ENCODE measurements at places on chromosomes 2 and 18.

DNA sequence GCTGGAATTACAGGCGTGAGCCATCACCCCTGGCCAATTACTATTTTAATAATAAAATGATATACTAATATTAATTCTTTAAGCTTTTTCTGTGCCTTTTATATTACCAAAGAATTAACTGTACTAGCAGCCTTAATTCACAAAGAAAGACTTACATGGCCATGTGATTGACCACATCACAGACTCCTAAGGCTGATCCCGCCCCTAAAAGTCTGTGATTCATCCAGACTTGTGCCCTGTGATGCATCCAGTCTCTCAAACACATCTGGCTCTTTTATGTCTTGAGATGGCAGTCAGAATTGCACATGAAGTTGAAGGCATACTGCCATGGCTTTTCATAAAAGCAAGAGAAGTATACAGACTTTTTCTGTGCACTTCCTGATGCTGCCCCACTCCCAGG is 91.7 kb downstream of the DTNA start:
- peak; percentile 4 for DNase-seq

DNA sequence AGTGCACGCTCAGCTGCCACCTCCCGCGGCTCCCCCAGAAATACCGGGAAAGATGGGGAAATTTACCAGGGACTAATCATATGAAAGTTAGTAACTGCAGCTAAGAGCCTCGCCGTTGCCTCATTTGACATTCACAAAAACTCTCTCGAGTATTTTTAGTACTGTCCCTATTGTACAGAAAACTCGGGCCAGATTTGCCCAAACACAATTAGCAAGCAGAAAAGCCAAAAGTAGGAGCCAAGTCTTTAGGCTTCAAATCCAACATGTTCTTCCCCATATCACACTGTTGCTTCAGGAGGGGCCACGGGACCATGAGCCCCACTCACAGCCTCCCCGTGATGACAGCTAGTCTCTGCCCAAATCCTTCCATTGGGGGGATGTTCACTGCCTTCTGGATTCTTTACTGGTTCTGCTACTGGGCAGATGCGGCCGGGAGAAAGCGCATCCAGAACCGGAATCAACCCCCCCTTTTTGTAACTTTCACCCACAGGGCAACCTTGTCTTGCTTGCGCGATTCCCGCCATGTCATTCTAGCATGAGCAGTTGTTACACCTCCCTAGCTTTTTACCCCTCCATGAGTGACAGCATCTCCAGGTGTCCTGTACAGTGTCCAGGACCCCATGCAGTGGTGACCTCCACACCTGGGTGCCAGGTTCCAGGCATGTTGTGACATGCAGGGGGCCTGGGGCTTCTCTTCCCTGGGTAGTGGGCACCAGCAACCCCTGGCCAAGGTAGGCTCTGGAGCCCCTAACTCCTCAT is 35.2 kb downstream of the CENPO start:
- no peak for DNase-seq

- DNase-seq: no peak
Observed at GRCh38 chr2:14756981-14757657, 124.6 kb downstream of the LRATD1 start.

GRCh38 chr18:35192415-35192814 is 48.4 kb upstream of the ZNF397 start:
- DNase-seq: no peak

DNA sequence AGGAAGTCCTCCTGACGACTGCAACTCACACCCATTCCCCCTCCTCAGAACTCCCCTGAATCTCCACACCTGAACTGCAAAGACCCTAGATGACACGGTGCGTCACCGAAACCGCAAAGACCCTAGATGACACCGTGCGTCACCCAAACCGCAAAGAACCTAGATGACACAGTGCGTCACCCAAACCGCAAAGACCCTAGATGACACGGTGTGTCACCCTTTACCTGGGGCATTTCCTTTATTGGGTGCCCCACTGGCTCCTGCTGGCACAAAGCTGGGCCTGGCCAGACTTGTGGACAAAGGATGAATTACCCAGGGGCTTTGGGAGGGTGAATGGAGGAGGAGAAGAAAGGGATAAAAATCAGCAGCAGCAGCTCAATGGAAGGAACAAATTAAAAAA is 123.8 kb downstream of the CELF4 start:
- DNase-seq: no peak

Measured in stimulated activated CD4-positive, alpha-beta T cell treated with anti-CD3 and anti-CD28 coated beads, TNF-alpha, amount 100 ng/mL, for 48 hours (primary cell).